Stimulated activated CD8-positive, alpha-beta memory T cell treated with anti-CD3 and anti-CD28 coated beads, Interleukin-15, amount 100 ng/mL, for 4 hours (primary cell): ENCODE measurements at places on chromosomes 11 and 22.

DNA sequence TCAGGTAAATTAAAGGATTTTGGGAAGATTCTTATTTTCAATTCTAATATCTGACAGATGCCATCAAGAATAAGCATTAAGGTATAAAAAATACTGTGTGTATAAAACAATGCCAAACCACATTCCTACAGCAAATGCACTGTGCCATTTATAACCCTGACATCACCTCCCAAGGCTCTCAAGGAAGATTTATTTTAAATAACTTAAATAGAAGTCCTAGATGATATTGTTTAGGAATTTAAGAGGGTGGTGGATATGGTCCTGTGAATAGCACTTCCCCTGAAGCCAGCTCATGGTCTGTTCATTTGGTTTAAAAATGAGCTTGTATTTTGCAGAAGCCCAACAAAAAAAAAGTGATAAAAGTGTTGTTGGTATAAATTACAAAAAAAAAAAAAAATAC is 32.1 kb downstream of the PPIL2 start:
- DNase-seq = no peak

- no peak for DNase-seq
These were observed 81.9 kb downstream of the RAB30 start for GRCh38 chr11:82989628-82990404.

- DNase-seq = no peak
These were observed 42.2 kb downstream of the POLD3 start for GRCh38 chr11:74634537-74634936.

- no peak for DNase-seq
These were observed 763 bp upstream of the MS4A7 start for GRCh38 chr11:60377401-60378136.

GRCh38 chr11:90171359-90171758 is 36.9 kb downstream of the NAALAD2 start:
- no peak for DNase-seq

DNA sequence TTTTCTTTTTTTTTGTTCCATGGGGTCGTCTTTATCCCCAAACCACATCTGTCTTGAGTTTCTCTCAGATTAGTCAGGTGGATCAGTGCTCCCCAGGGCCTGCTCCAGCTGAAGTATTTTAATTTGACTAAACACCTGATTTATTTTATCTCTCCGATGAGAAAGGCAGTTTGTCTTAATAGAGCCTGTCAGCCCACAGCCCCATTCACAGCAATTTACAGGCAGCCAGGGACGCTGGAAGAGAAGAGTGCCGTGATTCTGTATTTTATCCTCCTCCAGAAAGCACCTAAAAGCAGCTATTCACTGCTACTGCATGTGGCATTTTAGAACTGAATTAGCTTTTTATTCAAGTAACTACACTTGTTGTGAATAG is 164.5 kb downstream of the SOX6 start:
- DNase-seq = no peak

DNA sequence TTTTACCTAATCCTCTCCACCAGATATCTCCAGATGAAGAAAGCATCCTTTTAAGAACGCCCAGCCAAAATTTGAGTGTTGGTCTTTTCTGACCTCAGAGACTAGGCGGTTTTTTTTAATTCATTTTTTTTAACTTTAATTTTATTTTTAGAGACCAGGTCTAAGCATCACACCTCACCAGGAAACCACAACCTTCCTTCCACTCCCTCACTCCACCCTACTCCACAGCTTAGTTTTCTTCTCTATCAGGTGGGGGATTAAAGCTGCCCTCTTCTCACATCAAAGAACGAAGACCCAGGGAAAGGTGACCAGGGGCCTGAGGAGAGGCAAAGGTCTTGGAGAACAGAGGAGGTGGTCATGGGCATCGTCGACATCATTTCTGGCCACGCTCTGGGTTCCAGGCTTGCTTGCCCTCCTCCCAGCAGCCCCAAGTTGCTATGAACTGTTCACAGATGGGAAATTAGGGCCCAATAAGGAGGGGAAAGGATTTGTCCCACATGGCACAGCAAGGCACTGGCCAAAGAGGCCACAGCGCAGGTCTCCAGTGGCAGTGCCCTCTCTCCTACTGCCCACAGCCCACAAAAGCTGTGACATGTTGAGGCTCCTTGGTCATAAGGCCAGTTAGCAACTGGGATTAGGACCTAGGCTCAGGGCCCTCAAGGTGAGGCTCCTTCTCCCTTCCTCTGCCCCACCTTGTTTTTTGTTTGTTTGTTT is 1.4 kb upstream of the PEX16 start:
- DNase-seq = no peak

GRCh38 chr11:105740164-105740903 is 130.5 kb downstream of the GRIA4 start:
- no peak for DNase-seq

DNA sequence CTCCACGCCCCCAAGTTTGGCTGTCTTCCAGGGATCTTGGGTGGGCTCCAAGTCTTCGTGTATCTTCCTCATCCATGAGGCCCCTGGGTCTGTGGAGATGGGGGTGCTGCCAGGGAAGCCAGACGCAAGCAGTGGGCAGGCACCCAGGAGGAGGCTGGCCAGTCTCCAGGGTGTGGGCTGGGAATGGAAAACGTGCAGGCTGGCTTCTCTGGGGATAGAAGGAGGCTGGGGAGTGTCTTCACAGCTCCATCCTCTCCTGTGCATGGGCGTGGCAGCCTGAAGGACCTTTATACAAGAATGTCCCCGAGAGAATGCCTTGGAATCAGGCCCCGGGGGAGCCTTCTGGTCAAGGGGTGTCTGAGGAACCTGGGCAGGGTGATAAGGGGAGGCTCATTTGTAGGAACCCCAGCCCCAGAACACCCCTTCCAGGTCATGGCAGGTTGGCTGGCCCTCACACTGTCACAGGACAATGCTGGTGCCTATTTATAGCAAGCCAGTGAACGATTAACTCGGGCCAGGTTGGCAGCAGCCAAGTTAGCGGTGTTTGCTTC is 14.0 kb downstream of the SGSM1 start:
- DNase-seq = no peak

- DNase-seq = no peak
These were observed 33.2 kb downstream of the KIAA0930 start for GRCh38 chr22:45207533-45207932.

- no peak for DNase-seq
These were observed 25.6 kb downstream of the PTPN5 start for GRCh38 chr11:18766015-18766414.

- DNase-seq = no peak
These were observed 30.8 kb upstream of the SORL1 start for GRCh38 chr11:121421149-121421901.

- no peak for DNase-seq
These were observed 27.2 kb upstream of the DNAJB7 start for GRCh38 chr22:40889116-40889515.

- no peak for DNase-seq
These were observed 197.2 kb upstream of the ANO3 start for GRCh38 chr11:26134481-26135355.

DNA sequence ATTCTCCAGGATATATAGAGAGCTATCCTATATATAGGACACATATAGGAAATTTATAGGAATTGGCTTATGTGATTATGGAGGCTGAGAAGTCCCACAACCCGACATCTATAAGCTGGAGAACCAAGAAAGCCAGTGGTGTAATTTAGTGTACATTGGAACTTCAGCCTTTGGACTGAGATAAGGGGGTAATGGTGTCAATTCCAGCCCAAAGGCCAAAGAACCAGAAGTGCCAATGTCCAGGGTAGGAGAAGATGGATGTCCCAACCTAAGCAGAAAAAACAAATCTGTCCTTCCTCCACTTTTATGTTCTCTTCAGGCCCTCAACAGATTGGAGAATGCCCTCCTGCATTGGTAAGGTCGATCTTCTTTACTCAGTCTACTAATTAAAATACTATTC is 25.5 kb upstream of the SMCO4 start:
- DNase-seq = no peak

GRCh38 chr22:48742191-48742555 is 1085.5 kb downstream of the BRD1 start:
- no peak for DNase-seq

DNA sequence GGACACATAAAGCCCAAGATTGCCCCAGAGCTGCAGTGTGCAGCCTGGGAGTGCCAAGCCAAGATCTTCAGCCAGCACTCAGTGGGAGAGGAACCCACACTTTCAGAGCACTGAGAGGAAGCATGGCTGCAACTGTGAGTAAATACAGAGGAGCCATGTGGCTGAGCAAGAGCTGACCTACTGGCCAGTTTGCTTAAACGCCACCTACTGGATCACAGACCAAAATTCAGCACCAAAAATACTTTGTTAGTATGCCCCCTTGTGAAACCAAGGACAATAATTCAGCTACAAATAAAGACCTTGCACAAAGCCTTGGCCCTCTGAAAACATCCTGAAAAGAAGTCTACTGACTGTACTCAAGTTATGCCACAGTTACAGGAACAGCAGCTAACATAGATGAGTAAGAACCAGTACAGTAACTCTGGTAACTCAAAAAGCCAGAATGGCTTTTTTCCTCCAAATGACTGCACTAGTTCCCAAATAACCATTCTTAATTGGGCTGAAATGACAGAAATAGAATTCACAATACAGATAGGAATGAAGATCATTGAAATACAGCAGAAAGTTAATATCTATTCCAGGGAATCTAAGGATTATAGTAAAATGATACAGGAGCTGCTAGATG is 10.1 kb upstream of the OR4A15 start:
- no peak for DNase-seq

DNA sequence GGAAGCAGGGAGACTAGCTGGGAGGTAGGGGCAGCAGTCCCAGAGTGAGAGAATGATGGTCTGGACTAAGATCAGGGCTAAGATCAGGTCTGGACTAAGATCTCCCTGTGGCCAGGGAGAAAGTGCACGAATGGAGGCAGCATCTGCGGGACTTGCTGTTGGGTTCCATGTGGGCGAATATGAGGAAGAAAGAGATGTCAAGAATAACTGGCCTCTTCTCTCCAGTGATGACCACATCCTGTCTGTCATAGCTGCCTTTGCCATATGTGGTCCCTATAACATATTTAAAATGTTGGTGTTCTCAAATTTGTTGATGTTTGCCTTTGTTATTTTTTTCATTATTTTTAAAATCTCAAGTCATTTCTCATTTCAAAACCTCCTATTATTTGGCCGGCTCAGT is 27.4 kb upstream of the CXCR5 start:
- DNase-seq = no peak

GRCh38 chr11:118988280-118988679 is 9.7 kb upstream of the CENATAC start:
- DNase-seq = no peak

DNA sequence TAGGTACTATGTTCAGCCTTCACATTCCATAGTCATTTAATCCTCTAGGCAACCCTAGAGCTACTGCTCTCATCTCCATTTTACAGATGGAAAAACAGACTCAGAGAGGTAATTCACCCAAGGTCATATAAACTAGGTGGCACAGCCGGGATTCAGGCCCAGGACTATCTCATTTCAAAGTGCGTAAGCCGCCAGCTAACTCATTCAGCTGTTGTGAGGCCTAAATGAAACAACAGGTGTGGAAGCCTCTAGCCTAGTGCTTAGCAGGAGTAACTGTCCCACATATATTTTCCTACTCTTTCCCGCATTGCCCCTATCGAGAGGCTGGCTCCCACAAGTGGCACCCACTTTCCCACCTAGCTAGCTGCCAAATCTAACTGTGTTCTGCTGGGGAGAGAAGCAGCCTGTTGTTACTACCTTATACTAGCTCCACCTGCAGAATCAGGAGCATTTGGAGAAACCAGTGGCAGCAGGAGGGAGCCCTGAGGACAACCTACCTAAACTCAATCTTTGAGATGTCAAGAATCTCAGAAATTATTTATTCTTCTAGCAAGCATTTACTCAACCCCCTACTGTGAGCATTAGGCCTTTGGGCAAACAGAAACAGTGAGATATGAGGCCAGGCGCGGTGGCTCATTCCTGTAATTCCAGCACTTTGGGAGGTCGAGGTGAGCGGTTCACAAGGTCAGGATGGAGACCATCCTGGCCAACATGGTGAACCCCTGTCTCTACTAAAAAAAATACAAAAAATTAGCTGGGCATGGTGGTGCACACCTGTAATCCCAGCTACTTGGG is 20.9 kb downstream of the PRG3 start:
- DNase-seq = no peak

- DNase-seq = no peak
These were observed 469.2 kb upstream of the ANO5 start for GRCh38 chr11:21723678-21724077.

GRCh38 chr22:35472488-35472887 is 68.1 kb upstream of the RASD2 start:
- DNase-seq = no peak

DNA sequence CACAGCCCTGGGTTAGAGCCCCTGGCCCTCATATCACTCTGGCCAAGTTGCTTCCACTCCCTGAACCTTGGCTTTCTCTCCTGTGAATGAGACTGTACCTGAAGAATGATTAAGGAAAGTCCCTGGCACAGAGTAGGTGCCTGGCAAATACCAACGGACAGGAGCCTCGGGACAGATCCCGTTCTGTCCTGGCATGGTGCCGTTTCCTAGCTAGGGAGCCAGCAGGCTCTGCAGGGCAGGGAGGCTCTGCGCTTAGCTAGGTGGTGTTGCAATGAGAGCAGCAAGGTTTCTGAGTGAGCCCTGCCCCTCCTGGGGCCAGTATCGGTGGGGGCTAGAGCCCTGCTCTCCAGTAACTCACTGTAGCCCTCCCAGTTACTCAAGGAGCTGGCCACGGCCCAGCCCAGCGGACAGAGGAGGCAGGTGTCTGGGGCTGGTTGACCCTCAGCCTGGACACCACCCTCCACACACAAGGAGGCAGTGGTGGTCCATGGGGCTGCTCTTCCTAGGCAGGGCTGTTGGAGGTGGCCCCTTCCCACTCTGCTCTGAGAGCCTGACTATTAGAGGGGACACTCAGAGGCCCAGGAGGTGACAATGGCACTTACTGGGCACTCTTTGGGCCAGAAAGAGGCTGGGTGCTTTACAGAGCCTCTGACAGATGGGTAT is 74.4 kb downstream of the NFAM1 start:
- DNase-seq = no peak

GRCh38 chr11:78253797-78254196 is 65.1 kb downstream of the USP35 start:
- no peak for DNase-seq

DNA sequence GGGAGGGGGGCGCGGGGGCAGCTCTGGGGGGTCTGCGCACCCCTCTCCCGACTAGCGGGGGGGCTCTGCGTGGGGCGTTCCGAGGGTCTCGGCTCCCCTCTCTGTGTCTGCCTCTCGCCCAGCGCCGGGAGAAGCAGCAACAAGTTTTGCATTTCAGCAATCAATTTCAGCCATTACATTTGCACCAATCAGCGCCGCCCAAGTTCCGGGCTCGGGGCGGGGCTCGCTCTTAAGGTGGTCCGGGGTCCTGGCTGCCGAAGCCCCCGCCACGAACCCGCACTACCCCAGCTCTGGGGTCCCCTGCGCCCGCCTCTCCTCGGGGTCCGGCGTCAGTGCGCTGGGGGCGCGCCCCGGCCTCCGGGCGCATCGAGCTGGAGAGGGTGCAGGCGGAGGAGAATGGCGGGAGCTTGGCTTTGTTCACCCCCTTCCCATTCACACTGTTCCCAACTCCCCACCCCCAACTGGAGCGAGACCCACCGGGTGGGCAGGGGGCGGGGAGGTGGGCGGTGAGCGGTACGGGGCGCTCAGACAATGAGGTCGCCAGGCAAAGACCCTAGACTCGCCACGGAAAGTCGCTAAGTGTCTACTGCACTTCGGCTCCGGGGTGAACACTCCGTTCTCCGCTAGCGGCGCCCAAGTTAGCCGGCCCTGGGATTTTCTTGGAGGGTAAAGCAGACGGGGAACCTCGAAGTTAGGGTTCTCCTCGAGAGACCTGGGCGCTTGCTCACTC is at the start of gene MN1:
Gene MN1, minus strand, starts transcription at position 141 of the 730 bp plus-strand sequence. CDS start 1,213 bp downstream, outside the sequence.
- DNase-seq = no peak
